ENCODE measurements at places on chromosomes 13 and 19. TPM values are rescaled to one million over a fixed set of nuclear protein-coding genes. Genes with fewer than 3 reads are reported as not detected.

SMIM44 gene
- not detected for total RNA-seq

MAST1 gene
- total RNA-seq: 25.2 TPM

POLR2I gene
- 149 TPM for total RNA-seq

CD22 gene
- total RNA-seq: 0.60 TPM

DNA sequence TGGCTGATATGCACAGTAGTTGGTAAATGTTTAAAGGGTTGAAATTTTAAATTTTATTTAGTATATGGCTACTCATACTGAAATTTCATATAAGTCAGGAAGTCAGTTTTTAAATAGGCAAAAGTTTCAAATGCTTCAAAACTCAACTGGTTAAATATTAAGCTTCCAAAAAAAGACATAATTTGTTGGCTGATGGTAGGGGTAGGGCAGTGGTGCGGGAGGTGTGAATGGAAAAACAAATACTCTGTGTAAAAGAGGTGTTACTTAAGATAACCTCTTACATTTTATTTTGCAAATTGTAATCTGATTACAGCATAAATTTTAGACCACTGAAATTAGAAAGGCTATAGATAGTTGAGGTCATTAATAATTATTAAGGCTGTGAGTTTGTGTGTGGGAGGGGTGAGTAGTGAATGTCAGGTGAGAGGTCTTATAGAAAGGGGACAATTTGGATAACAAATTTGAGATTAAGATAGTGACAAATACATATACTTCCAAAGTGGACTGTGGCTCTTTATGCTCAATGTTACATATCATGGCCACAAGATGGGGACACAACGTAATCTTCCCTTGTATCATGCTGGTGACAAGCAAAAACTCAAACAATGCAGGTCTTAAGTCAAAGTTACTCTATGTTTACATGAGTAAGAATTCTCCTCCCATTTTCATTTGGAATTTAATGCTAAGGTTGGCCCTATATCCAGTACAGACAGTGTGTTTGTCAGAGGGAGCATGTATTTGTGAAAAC lies 36.6 kb upstream of the OXGR1 start:
- no peak overlapping the region for H3K4me3 ChIP-seq
- DNase-seq: no peak
- H3K36me3 ChIP-seq: no peaks in the 10 kb centered on the region
- H3K27ac ChIP-seq: no peak overlapping the region
- H3K27me3 ChIP-seq: no peaks in the 10 kb centered on the region

- H3K4me3 ChIP-seq: no peak overlapping the region
- H3K36me3 ChIP-seq: no peaks in the 10 kb centered on the region
- H3K4me1 ChIP-seq: peaks cover 3% of the 10 kb centered on the region
- H3K27ac ChIP-seq: no peak overlapping the region
Measured at GRCh38 chr13:27077451-27077850, 94.2 kb downstream of the USP12 start.

GRCh38 chr13:109494925-109495369 lies 291.4 kb downstream of the IRS2 start:
- no peaks in the 10 kb centered on the region for H3K4me1 ChIP-seq
- no peak overlapping the region for H3K4me3 ChIP-seq
- no peak overlapping the region for H3K27ac ChIP-seq
- H3K27me3 ChIP-seq: no peaks in the 10 kb centered on the region

DNA sequence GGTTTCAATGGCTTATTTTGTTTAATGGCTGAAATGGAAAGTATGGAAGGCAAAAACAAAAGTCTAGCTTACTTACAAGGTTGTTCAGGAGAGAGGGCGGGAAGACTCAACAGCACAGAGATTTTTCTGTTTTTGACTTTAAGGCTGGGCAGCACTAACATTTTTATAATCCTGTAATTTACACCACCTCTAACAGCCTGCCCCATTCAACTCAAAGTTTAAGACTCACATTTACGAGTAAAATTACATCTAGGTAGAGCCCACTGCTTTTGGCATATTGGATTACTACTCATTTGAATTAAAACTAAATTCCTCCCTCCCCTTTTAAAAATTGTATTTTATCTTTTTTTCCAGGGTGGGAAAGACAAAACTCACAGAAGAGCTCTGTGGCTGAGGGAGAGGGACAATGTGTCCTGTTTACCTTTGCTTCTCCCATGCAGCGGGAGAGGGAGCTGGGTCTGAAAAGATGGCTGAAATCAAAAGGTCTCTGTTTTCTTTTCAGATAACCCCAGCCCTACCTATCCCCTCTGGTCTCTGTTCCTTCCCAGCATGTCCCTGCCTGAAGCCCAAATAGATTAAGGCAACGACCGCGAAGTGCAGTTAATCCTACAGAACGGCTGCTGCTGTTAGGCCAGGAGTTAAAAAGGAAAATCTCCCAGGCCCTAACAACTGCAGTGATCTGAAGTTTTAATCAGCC lies 6.6 kb downstream of the EFNB2 start:
- DNase-seq: no peak
- H3K27me3 ChIP-seq: peaks cover 7% of the 10 kb centered on the region
- H3K4me1 ChIP-seq: peaks cover 34% of the 10 kb centered on the region
- H3K27ac ChIP-seq: no peak overlapping the region

GRCh38 chr19:55857974-55858373 lies 21.6 kb downstream of the NLRP4 start:
- H3K4me3 ChIP-seq: no peak overlapping the region
- DNase-seq: no peak

DNA sequence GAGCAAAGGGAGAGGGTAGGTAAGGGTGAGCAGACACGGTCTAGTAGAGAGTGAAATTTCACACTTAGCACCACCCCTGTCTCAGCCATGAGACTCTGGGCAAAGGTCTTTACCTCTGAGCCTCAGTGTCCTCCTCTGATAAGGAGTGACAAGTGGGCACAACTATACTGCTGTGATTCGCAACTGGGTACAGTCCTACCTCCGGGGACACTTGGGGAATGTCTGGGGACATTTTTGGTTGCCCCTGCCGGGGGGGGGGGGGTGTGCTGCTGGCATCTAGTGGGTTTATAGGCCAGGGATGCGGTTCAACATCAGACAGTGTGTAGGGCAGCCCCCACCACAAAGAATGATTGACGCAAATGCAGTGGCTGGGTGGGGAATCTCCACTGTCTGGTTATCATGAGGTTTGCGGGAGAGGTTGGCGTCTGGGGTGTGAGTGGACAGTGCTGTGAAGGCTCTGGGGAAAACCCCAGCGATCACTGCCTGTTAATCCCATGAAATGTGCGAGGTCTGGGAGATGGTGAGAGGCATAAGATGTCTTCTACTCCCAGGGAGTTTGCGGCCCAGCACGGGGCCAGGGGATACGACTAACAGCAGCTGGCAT lies 4.3 kb downstream of the NACC1 start:
- H3K27ac ChIP-seq: no peak overlapping the region
- DNase-seq: no peak
- H3K36me3 ChIP-seq: peaks cover 11% of the 10 kb centered on the region
- no peak overlapping the region for H3K4me3 ChIP-seq
- H3K4me1 ChIP-seq: peaks cover 24% of the 10 kb centered on the region

DNA sequence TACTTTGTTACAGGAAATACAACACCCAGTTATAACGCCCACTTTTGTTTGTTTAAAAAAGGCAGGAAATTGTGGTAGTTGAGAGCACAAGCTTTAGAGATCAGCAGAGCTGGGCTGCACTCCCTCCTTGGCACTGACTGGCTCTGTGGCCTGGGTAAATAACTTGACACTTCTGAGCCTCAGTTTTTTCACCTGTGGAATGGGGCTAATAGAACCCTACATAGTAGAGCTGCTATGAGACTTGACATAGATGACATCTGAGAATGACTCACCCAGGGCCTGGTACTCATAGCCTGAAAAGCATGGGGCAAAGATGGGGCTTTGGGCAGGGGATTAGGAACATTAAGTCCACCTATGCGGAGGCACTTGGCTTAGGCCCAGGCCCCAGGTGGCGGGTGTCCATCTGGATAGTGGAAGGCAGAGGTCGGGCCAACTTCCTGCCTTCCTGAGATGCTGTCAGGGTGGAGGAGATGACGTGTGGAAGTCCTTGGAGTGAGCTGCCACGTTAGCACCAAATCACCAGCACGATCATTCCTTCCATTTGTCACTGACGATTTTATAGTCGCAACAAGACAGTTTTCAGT lies 159.1 kb downstream of the KATNAL1 start:
- no peak overlapping the region for H3K27ac ChIP-seq
- DNase-seq: no peak
- H3K4me1 ChIP-seq: no peaks in the 10 kb centered on the region
- no peaks in the 10 kb centered on the region for H3K36me3 ChIP-seq
- no peak overlapping the region for H3K4me3 ChIP-seq

- no peaks in the 10 kb centered on the region for H3K27me3 ChIP-seq
- no peak overlapping the region for H3K27ac ChIP-seq
- no peak for DNase-seq
- no peaks in the 10 kb centered on the region for H3K4me1 ChIP-seq
- no peaks in the 10 kb centered on the region for H3K36me3 ChIP-seq
Measured at GRCh38 chr13:21481359-21481758, 22.3 kb upstream of the ZDHHC20 start.

- H3K27ac ChIP-seq: no peak overlapping the region
- H3K36me3 ChIP-seq: no peaks in the 10 kb centered on the region
- peaks cover 43% of the 10 kb centered on the region for H3K4me1 ChIP-seq
- H3K4me3 ChIP-seq: no peak overlapping the region
- H3K27me3 ChIP-seq: no peaks in the 10 kb centered on the region
- DNase-seq: no peak
Measured at GRCh38 chr13:111210544-111211469, 95.7 kb downstream of the ARHGEF7 start.

All from H1 (cell line).